NB4 (cell line): ENCODE measurements at places on chromosomes 12 and 14.

- DNase-seq: no peak
Measured at GRCh38 chr12:118098401-118098800, 5.4 kb downstream of the VSIG10 start.

- DNase-seq: peak; percentile 13
Measured at GRCh38 chr12:3928538-3929184, 55.5 kb upstream of the PARP11 start.

DNA sequence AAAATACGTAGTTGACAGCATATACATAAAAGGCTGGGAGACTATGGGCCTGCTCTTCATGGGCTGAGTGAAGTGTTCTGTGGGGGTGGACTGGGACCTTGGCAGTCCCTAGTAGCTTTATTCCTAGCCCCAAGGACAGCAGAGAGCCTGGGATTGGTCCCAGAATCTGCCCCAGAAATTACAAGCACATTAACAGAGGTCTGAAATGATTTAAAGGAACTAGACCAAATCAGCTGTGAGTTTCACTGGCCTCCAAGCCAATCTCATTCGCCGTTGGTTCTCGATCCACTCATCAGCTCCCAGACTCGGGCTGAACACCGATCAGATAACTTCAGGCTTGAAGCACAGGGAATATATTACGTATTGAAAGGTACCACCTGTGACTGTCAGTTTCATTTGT, 77.0 kb upstream of the PSMC1 start:
- DNase-seq: no peak

DNA sequence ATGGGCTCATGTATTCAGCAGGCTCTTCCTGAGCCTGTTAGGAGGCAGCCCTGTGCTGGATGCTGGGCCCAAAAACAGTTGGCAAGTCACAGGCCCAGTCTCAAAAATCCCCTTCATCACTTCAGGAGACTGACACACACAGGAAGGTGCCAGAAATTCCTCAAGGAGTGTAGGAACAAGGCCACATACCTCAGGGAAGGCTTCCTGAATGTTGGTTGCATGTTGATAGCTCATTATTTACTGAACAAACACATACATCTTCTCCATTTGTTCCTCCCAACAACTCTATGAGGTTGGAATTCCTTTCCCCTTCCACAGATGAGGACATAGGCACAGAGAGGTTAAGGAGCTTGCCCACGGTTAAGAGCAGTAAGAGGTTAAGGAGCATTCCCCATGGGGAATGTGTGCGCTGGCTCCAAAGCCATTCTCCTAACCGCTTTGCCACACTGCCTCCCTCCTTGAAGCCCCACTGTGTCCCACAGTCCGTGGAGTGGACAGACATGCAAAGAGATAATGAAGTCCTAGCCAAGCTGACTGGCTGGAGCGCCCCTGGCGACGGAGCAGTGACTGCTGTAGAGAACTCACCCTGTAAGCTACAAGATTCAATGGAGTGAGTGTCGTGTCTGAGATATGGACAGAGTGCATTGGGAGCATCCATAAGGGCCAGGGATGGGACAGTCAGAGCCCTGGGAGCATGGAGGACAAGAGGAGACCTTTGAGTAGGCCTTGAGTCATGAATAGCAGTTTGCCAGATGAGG, 3.3 kb downstream of the HHIPL1 start:
- no peak for DNase-seq

- DNase-seq: no peak
Measured at GRCh38 chr12:39581592-39581991, 38.0 kb downstream of the ABCD2 start.

DNA sequence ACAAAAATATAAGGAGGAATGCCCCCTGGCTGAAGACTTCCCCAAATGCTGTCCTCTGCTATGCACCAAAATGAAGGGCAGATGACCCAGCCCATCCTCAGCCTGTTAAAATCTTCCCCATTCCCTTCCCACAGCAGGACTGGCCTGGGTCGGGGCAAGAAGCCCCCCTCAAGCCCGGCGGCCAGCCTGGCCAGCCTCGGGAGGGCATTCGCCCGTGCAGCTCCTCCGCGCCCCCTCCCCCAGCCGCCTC, 413 bp downstream of the RARG start:
- no peak for DNase-seq

DNA sequence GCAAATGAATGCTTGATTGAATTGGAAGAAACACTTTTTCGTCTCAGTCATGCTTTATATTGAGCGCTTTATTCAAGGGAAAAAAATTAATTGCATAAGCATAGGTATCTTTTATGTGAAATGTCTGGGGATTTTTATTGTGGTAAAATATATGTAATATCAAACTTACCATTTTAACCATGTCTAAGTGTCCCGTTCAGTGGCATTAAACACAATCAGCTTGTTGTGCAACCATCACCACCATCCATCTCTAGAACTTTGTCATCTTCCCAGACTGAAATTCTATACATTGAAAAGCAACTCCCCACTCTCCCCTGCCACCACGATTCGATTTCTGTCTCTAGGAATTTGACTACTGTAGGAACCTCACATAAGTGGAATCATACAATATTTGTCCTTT, 39.8 kb downstream of the PHLDA1 start:
- no peak for DNase-seq

DNA sequence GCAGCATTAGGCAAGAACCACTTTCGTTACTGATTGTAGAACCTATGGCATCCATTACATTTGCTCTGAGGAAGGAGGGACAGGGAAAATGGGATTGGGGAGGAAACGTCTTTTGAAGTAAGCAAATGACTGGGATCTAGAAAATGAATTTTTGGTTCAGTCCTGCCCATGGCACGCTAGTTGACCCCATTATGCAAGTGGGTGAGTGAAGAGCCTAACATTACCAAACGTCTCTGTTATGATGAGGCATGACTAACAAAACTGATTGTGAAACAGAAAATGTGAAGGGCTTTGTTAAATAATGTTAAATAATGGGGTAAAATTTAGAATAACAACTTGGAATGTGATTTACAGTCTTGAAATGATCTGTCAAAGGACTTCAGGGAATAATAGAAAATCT, 38.9 kb downstream of the CPSF2 start:
- peak; percentile 52 for DNase-seq

DNA sequence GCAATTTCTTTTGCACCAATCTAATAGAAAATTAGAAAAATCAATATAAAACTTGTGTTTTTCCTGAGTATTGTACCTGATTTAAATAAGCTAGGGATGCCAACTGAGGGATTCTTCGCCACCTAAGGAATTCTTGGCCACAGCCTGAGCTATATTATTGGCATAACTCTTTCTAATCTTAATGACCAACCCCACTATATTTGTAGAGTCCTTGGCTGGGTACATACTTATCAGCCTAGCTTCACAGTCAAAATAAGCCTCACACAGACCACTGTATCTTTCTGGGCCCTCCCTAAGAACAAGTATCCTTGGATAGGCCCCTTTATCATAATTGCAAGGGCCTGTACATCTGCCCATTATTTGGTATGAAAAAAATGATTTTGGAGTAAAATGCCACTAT, 247.1 kb downstream of the DUSP6 start:
- DNase-seq: no peak

- DNase-seq: no peak
Measured at GRCh38 chr14:99831903-99832685, 38.9 kb downstream of the EML1 start.

DNA sequence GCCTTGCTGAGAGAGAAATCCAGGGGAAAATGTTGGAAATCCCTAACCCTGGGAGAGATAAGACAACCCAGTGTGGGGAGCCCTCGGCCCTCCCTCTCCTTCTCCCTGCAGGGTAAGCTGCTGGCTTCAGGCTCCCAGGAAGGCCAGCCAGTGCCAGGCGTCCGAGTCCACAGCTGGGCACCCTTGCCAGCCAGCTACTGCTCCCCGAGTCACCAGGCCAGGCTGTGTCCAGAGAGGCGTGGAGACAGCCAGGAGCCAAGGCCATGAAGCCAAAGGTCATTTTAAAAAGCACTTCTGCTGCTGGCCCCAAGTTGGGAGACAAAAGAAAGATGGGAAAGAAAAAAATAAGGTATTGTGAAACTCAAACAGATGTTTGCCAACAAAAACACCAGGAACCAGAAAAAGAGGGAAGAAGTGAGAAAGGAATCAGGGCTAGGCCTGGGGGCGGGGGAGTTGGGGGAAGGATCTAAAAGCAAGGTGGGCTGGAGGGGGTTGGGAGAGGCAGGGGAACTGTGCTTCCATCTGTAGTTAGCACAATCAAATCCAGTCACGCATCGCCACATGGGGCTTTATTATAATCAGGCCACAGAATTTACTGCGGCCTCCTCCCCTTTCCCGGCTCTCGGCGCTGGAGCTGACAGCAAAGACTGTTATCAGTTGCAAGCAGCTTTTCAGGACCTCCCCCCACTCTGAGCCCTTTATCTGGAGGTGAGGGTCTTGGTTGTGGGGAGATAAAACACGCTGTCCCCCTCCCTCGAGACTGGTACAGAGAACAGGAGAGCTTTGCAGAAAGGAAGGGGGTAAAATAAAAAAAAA, 33.5 kb downstream of the RBM19 start:
- DNase-seq: no peak

- no peak for DNase-seq
Measured at GRCh38 chr14:49220492-49220891, 365.7 kb downstream of the RPS29 start.

DNA sequence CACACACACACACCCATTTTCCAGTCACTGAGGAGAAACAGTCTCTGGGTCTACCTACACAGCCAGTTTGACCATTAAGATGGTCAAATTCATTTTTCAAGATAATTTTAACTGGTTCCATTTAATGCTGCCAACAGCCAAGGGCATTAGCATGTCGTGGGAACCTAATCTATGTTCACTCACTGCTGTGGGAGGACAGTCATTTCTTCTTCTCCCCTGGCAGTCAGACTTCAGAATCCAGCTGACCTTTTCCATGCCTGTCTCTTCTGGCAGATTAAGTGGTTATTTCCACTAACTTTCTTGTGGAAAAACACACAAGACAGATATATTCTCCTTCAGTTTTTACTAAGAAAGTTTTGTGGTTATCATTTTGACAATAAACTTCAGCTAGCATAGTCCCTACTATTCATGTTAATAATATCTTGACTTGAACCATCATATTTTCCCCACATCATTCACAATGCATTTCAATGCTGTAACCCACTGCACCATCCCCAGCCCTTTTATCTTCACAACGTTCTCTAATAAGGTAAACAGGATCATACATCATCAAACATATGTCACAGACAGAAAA, 82.2 kb downstream of the DAD1 start:
- DNase-seq: no peak

GRCh38 chr14:21108791-21109190, 7.9 kb downstream of the TMEM253 start:
- no peak for DNase-seq

GRCh38 chr12:89333564-89334252, 18.6 kb downstream of the DUSP6 start:
- peak; percentile 96 for DNase-seq

DNA sequence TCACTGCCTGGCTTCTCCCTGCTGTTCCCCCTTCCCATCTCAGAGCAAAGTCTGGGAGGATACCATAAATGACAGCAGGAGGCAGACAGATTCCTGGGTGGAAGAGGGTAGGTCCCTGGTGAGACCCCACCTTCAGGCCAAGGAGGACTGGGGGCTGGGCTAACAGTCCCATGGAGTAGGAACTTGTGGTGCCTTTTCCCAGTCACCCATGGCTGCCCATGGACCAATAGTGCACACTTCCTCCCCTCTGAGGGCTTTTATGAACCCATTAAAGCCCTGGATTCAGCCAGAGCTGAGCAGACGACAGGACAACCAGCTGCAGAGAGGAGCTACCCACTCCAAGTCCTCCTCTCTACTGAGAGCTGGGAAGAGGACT, 36.6 kb upstream of the OR5AU1 start:
- DNase-seq: no peak

- no peak for DNase-seq
Measured at GRCh38 chr14:24889843-24890242, 160.1 kb downstream of the STXBP6 start.

GRCh38 chr14:104072586-104072985, 12.9 kb upstream of the ASPG start:
- DNase-seq: no peak

GRCh38 chr12:3571724-3572123, 80.7 kb downstream of the PRMT8 start:
- DNase-seq: no peak

DNA sequence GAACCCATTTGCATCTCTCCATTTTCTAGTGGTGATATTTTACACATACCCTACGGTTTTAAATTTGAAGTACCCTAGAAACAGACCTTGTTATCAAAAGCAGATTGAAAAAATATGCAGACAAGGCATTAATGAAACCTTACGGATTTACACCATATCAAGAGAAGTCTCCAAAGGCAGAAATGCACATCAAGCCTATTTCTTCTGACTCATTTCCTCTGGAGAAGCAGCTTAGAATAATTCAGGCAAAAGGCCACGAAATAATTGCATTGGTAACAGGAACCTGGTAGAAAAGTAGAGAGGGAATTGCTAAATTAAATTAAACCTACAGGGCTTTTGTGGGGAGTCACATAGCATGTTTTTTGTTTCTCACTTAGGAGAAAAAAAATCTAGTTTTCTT, 34.7 kb downstream of the KICS2 start:
- no peak for DNase-seq

- DNase-seq: peak; percentile 56
Measured at GRCh38 chr14:32254952-32255679, 52.0 kb upstream of the RNU6-8 start.

GRCh38 chr12:122117979-122118378, 39.4 kb downstream of the MLXIP start:
- DNase-seq: no peak

DNA sequence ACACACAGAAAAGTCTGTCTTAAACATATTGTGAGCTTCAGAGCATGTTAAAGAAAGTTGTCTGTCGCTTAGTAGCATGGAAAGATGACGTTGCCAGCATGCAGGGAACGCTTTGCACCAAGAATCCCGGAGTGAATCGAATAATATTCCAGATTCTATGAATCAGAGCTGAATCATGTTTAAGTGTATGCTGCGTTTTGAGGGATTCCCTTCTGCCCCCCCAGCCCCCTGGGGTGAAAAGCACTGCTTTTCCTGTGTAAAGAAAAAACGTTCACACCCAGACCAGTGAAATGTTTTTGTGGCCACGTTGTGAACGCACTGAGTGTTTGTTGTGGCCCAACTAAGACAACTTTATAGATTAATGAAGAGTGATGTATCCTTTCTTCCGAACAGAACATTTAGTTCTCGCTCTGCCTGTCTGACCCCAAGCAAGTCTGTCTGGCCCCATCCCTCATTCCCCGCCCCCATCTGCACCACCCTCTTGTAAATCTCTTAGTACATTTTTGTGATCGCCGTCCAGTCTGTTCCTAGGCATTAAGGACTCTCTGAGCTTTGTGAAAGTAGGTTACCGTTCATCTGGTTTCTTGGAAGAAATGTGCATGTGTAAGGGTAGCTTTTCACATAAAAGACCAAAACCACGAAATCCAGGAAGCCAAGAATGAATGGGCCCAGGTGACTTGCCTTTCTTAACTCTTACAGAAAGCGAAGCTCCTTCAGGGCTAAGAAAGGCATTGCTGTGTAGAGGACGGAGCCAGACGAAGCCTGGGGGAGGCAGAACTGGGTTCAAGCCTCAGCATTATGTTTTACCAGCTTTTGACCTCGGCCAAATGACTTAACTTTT, 103.0 kb downstream of the SAMD4A start:
- no peak for DNase-seq

DNA sequence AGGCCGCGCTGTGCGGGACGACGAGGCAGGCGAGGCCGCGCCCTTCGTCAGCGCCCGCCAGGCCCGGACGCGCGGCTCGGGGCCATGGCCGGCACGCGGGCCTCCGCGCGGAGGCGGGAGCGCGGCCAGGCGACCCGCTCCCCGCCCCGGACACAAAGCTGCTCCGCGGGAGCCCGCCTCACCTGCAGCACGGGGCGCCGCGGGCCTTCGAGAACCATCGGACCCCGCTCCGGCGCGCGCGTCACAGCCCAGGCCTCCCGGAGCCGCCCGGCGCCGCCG, 342 bp downstream of the DICER1 start:
- no peak for DNase-seq
